Fibroblast of skin of back (primary cell): ENCODE measurements at places on chromosomes 3 and 15.

DNA sequence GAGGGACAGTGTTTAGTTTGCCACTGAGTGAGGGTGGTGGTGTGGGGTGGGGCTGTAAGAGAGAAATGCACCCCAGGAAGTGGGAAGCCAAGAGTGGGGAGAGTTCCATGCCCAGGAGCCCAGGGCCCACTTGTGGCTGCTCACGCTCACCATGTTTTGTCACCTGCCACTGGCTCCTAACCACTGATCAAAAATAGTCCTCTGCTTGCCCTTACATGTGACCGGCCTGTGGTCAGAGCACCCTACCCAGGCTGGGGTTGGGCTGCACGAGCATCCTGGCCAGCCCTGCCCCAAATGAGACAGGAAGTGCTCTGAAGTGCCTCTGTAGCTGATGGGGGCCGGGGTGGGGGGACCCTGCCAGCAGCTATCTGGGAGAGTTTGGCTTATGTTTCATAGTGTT lies 216.3 kb downstream of the RPLP1 start:
- DNase-seq = no peak

DNA sequence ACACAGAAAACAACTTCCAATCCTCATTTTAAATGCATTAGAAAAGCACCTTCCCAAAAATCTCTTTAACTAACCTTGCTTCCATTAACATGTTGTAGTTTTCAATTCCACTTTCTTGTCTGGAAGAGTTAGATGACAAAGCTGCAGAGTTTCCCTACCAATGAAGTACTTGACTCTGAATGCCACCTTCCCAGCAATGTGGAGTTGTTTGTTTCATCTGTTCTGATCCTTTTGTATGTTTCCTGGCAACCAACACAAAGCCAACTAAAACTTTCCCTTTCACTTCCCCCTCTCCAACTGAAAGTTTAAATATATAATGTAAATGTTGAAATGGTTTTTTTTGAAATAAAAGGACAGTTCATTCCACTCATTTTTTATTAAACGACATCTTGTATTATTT lies at the start of gene WDR49:
TSS of gene WDR49 (minus strand) at position 183 of the 400 bp plus-strand sequence. CDS start 517 bp downstream, outside the sequence.
- DNase-seq = no peak

- DNase-seq = peak; percentile 71
Observed at GRCh38 chr3:21944251-21944650, 193.2 kb upstream of the ZNF385D start.

DNA sequence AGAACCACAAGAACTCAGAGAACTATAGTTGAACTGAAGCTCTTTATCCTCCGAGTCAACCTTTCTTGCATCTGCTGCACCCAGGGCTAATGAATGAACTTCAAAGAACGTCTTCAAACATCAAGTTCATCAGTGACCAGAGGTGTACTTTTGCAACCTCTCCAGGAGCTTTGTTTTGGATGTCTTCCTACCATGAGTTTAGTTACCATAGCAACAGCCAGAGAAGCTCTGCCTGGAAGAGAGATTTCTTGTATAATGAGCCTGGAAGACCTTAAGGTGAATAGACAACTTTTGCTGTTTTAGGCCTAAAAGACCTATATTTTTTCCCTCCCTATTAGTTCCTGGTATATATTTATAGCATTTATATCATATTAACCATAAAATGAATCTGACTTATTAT lies 9.1 kb downstream of the ACTC1 start:
- no peak for DNase-seq

DNA sequence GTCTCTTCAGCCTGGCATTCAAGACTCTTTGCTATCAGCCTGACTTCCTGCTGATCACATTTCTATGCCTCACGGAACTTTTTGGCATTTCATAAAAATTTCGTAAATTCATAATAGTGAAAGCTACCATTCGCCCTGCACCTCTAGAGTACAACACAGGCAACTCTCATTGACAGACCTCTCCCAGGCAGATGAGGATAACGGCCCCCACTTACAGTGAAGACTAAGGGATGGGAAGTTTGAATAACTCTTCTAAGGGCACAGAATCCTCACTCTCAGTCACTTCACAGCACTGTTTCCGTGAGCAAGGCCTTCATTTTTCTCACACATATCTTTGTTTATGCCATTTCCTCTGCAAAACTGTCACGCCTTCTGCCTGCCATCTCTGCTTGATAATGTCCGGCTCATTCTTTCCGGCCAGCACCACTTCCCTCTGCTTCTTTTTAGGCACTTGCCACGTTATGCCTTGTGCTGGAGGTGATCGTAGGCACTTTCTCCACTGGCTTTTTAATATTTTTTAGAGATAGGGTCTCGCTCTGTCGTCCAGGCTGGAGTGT lies 224.1 kb upstream of the HES1 start:
- no peak for DNase-seq

- DNase-seq = peak; percentile 69
Observed at GRCh38 chr15:31016446-31016915, 25.1 kb upstream of the MTMR10 start.

DNA sequence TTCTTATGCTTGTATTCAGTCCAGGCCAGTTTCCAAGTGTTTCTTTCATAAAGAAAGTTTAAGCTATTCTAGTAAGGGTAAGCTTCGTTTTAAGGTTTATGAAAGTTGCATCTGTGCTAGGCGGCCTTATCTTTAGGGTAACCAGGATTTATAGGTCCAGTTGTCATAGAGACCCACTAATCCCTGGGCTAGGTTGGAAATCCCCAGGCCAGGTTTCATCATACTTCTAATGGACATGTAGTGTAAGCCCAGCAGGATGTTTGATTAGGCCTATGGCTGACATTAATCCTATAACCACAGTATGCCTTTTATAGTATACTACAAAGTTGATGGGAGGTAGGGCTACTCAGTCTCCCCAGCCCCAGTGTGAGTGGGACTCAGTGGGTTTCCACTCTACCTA lies 312.4 kb downstream of the CACNA2D3 start:
- DNase-seq = no peak

DNA sequence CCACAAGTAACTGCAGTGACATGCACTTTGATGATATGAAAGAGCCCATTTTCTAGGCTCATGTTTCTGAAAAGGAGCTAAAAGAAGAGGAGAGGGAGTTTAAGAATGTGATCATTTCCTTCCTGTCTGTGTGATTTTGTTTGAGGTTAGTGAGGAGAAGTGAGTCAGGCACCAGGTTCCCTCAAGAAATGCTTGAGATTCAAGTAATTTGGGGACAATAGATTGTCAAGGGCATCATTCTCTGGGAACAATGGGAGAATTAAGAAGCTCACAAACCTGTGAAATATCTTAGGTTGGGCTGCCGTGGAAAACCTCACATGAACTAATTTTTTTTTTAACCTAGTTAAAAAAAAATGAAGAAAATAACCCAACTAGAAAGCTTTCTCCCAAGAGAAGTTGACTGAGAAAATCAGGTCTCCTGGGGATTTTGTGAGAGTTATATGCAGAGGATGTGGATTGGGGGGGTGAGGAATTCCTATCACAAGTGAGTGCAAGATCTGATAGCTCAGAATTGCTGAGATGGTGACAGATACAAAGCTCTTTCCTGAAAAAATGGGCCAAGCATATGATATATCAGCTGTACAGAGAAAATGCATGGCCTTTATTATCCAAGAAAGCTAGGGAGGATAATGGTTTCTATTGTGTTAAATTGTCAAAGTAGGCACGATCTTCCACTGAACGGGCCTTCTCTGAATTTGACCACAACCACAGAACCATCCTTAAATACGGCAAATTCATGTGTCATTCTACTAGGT lies 203.3 kb downstream of the FEZF2 start:
- peak; percentile 70 for DNase-seq

- peak; percentile 50 for DNase-seq
Observed at GRCh38 chr3:112096176-112096575, 10.0 kb downstream of the C3orf52 start.

DNA sequence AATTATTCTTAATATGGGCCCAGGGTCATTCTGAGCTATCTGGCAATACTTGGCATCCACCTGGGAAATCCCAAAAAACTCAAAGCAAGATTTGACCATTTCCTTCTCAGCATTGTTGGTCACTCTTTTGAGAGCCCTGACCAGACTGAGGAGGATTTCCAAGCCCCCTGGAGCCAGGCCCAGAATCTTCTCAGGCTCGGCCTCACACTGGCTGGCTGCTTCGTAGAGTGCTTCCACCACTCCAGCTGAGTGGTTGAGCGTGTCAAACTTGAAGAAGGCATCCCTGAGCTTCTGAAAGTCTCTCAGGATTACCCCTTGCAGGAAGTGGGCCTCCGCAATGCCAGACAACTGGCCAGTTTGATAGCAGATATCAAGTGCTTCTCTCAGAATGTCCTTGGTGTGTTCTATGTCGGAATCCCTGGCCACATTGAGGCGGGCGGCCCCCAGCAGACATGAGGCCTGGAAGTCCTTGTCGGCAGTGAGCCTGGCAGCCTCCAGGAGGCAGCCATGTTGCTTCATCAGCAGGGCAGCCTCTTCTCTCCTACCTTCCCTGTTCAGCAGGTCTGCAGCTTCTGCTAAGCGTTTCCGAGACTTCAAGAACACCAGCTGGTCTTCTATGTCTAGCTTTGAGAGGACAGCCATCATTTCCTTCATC lies 68.9 kb upstream of the DCLK3 start:
- DNase-seq = no peak

DNA sequence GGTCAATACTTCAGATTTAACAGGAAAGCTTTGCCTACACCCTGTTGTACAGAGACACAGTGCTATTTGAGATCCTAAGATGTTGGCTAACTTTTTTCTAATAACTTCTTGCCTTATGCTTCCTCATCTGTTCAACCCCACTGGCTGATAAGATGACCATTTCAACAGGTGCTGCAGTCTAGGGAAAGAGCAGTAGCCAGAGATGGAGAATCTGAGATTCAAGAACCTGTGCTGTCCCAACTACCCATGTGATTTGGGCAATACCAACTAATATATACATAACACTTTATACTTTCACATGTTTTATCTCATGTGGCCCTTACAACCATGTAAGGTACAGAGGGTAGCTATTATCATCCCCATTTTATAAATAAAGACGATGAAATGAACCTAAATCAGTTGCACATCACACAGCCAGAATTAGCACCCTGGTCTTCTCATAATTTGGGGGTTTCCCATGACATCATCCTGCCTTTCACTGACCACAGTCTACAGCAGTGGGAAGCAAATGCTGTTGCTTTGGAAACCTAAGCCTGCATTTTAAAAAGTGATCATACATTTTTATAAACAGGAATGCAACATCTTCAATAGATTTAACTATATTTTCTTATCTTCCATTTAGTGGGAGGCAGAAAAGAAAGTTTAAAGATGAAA lies 9.7 kb downstream of the TTC23 start:
- no peak for DNase-seq

DNA sequence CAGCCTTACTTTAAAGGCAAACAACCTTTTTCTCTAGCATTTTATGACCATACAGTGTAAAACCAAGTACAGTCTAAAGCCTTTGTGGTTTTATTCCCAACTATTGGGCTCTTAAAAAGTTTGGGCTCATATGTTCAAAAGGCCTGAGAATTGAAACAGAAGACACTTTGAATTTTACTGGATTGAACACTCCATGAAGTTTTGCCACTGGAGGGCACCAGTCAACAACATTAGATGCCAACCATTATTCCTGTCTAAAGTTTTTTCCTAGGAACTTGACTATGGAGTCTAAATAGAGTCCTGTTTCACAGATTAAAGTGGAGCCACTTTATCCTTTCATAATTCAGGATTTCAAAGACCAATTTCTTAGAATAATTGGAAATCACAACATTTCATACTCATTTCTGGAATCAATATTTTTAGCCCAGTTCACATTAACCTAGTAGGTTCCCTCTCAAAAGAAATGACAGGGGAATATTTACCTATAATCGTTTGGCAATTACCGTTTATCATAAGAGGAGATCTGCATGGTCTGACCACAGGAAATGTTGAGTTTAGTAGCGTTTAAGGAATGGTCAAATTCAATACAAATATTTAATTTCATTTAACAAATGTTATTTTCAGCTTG lies 244.1 kb upstream of the PDZRN3 start:
- peak; percentile 49 for DNase-seq

- no peak for DNase-seq
Observed at GRCh38 chr3:146540236-146540635, 4.2 kb downstream of the PLSCR1 start.
